ENCODE measurements at places on chromosomes 4 and X.

GRCh38 chrX:17860811-17861488 is at the start of gene RAI2:
Gene RAI2, minus strand, starts transcription at chrX:17861298. Its CDS starts 59,288 bp downstream, at chrX:17802010.
- no peak for DNase-seq

- DNase-seq: no peak
Measured at GRCh38 chr4:163967263-163967662, 472.8 kb downstream of the TMA16 start.

GRCh38 chrX:136658151-136658550 is 10.2 kb downstream of the CD40LG start:
- DNase-seq: no peak

- no peak for DNase-seq
Measured at GRCh38 chrX:17802756-17803155, 58.3 kb downstream of the RAI2 start.

DNA sequence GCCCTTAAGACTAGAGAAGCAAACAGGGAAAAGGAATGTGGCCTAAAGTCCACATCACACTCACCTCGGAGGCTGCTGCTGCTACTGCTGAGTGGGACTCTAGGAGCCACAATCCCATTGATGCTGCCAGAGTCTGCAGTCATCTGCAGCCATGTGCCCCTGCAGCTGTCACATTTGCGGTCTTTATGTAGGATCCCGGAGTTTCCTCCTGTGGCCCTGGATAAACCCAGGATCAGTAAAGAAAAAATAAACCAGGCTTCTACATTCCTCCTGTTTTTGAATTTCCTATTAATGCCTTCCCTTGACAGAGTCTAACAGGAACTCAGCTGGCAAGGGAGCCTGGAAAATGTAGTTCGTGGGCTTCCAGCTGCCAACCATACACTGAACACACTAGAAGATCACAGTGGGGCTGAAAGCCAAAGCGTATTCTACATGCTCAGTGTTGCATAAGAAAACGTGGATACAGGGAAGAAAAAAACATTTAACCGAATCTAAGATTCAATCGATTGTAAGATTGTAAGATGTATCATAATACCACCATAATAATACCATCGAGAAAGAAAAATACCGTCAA is 10.3 kb upstream of the PHEX start:
- no peak for DNase-seq

GRCh38 chrX:68995780-68996551 is 167.1 kb downstream of the EFNB1 start:
- no peak for DNase-seq

DNA sequence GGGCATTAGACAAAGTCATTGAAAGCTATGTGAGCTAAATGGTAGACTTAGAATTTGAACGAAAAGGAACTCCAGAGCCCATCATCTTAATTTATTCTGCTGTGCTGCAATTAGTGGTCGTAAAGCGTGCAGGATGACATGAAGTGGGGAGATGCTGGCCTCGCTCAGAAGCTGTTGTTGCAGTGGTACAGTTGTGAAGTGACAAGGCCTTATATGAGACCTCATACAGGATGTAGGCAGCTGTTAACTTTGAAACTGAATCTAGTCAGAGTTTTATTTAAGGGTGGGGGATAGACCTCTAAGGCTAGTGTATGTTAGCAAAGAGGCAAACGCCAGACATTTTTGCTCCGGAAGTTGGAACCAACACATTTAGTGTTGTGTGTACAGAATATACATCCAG is 13.4 kb downstream of the KLF3 start:
- no peak for DNase-seq

GRCh38 chrX:130097507-130098209 is 12.6 kb downstream of the ELF4 start:
- no peak for DNase-seq

DNA sequence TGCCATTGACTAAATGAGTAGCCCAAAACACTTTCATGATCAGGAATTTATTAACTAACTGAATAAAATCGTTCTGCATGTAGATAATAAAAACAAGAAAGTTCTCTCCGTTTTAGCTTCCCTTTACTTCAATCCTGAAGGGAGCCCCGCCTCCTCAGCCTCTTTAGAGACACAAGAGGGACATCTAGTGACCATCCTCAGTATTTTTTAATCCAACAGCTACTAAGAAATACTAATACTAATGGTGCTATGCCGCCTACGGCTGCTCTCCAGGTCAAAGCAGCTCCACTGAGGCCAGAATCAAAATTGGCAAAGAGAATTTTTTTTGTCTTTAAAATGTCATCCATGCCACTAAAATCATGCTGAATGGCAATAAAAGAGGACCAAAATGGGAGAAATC is 3.2 kb upstream of the PCDH19 start:
- DNase-seq: no peak

GRCh38 chr4:16233569-16234177 is 7.4 kb upstream of the TAPT1 start:
- DNase-seq: no peak

GRCh38 chr4:141011901-141012315 is 121.4 kb downstream of the RNF150 start:
- no peak for DNase-seq

DNA sequence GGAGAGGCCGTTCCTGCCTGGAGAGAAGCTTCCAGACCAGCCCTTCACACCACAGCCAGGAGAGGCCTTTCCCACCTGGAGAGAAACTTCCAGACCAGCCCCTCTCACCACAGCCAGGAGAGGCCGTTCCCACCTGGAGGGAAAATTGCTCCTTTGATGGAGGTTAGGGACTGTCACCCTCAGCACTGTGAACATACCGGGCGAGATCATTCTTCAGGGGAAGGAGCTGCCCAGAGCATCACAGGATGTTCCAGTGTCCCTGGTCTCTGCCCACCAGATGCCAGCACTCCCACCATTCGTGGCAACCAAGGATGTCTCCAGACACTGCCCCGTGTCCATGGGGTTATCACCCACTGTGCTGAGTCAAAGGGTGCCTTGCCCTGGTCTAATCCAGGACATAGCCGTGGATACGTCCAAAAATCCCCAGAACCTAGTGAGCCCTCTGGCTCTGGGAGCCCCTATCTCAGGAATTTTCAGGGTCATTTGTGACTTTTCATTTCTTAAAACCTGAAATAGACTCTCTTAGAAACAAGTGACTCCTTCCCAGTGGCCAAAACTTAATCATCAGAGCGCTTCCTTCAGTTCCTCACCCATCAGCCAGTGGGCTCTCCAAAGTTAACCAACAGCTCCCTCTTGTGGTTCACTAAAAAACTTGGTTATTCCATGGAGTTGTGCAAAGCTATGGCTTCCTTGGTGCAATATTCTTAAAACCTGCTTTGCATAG is 80.2 kb downstream of the CRMP1 start:
- no peak for DNase-seq

DNA sequence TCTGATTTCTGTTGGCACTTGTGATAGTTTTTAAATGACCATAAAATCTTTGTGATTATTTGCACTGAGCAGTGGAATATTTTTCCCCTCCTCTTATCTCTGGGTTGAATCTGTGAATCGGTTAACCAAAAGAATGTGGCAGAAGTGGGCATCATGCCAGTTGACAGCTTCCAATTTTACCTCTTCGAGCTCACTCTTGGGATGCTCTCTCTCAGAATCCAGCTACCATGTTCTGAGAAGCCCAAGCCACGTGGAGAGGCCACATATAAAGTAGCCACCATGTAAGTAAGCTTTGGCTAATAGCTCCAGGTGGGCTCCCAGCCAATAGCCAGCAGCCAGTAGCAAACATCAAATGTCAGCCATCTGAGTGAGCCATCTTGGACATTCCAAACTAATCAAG is 12.9 kb upstream of the WDR19 start:
- DNase-seq: no peak

GRCh38 chrX:124726881-124727280 is 380.5 kb downstream of the SH2D1A start:
- DNase-seq: no peak

DNA sequence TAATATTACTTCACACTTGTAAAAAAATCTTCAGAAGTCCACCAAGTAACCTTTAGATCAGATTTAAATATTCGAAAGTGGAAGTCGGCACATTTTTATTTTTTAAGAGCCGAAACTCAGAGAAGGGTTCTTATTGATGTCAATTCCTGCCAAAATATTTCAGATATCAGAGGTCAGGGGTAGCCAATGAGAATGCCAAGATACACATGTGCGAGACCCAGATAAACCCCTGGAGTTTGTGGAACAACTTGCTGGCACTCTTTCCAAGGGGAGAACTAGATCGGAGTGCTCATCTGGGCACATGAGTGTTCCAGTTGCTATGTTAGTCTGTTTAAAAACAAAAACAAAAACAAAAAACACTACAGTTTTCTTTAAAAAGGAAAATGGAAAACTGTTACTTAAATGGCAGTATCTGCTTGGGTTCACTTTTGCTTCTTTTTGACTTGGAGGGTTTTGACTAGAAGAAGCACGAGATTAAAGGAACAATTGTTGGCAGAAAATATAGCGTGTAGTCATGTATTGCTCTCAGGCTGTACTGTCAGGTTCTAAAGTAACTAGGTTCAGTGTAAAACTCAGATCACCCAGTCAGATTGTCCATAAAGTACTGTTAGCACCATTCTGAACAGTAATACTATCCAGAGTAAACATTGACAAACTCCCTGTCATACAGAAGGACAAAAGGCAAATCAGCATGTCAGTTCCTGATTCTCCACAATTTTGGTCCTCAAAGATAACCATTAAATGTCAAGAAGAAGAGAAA is 188.0 kb upstream of the PACRGL start:
- DNase-seq: no peak

Measured in activated B cell treated with CpG ODN at 0.5 μM for 24 hours (primary cell).